ENCODE measurements at places on chromosomes 2 and 18. TPM values are rescaled to one million over a fixed set of nuclear protein-coding genes. Genes with fewer than 3 reads are reported as not detected.

DNA sequence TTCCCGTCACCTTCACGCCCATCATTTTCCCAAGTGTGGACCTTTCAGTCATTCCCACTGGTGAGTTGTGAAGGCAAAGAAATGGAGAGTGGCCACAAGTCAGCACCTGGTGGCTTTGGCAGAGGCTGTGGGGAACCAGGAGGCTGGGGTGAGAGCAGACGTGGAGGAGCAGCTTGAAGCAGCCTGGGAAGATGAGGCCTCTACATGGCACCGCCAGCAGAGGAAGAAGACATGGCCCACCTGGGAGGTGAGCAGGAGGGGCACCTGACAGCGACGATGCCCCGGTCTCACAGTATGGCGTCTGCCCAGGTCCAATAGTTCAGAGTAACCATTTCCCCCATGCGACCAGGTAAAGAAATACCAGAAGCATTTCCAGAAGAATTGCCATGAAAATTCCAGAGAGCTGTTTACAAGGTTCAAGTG, 69.0 kb downstream of the TPO start:
- ATAC-seq = no peak
- H3K27ac ChIP-seq = no peak overlapping the region
- no peaks in the 10 kb centered on the region for H3K27me3 ChIP-seq
- no peaks in the 10 kb centered on the region for H3K36me3 ChIP-seq

DNA sequence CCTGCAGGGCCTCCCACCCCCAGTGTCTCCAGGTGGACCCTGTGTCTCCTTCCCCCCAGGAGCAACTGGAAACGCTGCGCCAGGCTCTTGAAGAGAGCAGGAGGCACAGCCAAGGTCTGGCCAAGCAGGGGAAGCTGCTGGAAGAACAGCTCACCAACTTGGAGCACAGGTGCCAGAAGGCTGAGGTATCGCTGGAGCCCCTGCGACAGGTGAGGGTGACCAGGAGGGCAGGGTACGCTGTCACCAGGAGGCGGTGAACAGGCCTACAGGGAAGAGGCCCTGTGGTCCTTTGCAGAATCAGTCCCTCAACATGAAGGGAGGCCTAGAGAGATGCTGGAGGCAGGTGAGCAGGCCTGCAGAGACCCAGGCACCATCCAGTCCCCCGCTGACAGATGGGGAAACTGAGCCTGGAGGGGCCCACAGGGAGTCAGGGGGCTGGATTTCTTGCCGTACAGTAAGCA, 15.6 kb upstream of the SNED1 start:
- H3K4me1 ChIP-seq = no peaks in the 10 kb centered on the region
- no peak overlapping the region for H3K27ac ChIP-seq
- no peaks in the 10 kb centered on the region for H3K36me3 ChIP-seq
- no peaks in the 10 kb centered on the region for H3K27me3 ChIP-seq

DNA sequence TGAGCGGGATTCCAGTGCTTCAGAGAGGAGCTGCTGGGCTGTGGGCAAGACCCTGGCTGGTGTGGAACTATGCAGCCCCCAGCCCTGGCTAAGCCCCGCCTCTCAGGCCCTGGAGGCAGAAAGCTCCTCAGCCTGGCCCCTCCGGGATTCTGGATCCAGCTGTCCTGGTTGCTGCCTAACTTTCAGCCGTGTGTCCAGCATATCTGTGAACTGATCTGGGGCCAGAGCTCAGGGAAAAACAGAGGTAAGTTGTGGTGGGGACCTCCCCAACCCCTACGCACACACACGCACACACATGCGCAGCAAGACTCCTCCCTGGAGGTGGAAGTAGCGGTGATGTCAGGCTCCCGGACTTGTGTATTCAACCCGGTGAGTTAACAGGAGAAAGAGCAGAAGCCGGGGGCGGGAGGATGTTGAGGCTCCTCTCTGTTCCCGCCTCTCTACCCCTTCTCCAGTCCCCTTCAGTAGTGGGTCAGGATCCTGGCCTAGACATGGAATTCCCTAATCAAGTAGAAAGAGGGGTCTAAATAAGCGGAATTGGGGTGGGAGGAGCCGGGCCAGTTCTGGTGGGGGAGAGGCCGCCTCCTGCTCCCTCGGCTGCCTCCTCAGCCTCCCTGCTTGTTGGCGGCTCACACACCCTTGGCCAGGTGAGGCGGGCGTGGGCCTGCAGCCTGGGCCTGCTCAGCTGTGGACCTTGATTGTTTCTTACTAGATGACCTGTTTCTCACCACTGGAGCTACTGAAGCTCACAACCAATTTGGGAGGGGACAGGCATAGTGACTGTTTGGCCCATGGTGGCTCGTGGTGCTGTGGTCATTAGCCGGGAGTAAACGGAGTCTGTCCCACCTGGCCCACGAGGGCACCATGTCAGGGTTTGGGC, 33.4 kb downstream of the SIX2 start:
- no peaks in the 10 kb centered on the region for H3K36me3 ChIP-seq
- ATAC-seq = peak; percentile 74
- no peak overlapping the region for H3K27ac ChIP-seq
- H3K4me3 ChIP-seq = peak overlapping the region; percentile 37
- H3K27me3 ChIP-seq = peaks cover 19% of the 10 kb centered on the region

DNA sequence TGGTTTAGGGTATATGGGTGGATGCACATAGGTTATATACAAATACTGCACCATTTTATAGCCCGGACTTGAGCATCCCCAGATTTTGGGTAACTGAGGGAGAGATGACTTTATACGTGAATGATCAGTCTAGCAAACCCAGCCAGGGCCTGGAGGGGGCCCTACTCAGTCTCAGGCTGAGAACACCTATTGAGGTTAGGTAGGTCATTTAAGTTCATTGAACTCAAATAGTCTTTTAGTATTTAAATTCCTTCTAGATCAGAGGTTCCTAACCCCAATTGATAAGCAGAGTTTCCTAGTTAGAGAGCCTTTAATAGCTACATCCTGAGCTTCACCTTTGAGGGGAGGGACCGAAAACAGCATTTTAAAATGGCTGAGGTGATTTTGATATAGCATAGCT, 487.0 kb downstream of the DCC start:
- H3K27me3 ChIP-seq = no peaks in the 10 kb centered on the region
- H3K4me3 ChIP-seq = no peak overlapping the region
- H3K27ac ChIP-seq = no peak overlapping the region
- H3K4me1 ChIP-seq = no peaks in the 10 kb centered on the region

DNA sequence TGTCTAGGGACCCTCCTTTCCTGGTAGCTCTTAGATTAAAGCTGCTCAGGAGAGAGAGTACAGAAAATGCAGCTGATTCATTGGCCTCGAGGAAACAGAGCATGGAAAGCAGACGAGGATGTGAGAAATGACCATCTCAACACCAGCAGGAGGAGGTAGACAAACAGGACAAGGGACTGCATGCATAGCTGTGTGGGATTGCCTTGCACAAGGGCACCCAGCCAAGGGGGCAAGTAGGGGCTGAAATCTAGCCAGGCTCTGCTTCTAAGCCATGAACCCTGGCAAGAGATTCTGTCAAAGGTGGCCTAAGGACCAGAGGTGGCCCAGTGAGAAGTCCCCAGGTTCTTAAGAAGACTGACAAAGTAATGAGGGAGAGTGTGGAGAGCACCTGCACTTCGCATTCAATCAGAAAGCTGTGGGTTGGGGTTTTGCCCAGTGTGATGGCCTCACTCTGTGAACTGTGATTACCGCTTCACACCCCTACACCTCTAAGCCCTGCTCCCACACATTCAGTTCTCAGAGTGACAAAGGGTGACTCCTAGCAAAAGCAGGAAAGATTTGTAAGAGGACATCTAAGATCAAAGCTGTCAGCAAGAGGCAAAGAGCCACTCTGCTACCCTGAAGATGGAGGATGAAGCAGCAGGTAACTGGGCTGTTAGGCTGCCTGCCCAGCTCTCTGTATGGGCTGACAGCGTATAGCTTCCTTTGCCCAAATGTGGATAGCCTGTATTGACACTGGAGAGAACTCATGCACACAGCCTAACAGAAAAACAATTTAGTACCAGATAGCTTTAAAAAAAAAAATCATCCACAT, 151.3 kb upstream of the PELI1 start:
- peak overlapping the region; percentile 45 for H3K4me3 ChIP-seq
- H3K27me3 ChIP-seq = peaks cover 3% of the 10 kb centered on the region
- H3K27ac ChIP-seq = peak overlapping the region; percentile 62
- no peaks in the 10 kb centered on the region for H3K36me3 ChIP-seq
- ATAC-seq = peak; percentile 98

- H3K27ac ChIP-seq = no peak overlapping the region
- no peaks in the 10 kb centered on the region for H3K4me1 ChIP-seq
- ATAC-seq = no peak
- no peaks in the 10 kb centered on the region for H3K36me3 ChIP-seq
- no peak overlapping the region for H3K4me3 ChIP-seq
- peaks cover 6% of the 10 kb centered on the region for H3K27me3 ChIP-seq
These were observed 240.6 kb upstream of the CWC22 start for GRCh38 chr2:180247658-180248057.

DNA sequence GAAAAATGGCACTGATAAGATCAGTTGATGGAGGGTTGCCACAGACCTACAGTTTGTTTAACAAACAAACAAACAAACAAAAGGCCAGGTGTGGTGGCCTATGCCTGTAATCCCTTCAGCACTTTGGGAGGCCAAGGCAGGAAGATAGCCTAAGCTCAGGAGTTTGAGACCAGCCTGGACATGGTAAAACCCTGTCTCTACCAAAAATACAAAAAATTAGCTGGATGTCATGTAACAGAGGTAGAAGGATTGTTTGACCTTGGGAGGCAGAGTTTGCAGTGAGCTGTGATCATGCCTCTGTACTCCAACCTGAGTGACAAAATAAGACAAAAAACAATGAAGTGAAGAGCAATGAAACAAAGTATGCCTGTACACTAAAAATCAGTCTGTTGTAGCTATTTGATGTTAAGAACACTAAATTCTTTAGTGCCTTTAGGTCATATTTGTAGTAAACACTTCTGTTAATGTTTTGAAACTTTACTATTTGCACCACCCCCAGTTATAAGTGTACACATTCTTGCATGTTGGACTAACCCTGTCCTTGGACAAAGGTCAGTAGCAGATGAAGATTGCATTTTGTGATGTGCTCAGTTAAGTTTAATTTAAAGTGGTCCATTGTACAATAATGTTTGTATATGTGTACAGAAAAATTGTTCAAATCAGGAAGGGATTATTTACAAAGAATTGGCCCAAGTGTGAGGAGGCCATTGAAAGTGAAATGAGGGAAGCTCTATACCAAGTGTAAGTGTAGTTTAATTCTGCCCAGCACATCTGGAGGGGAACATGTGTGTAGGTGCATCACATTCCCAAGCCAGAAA, 73.9 kb downstream of the KYNU start:
- H3K36me3 ChIP-seq = no peaks in the 10 kb centered on the region
- no peak for ATAC-seq
- H3K4me1 ChIP-seq = no peaks in the 10 kb centered on the region
- peaks cover 8% of the 10 kb centered on the region for H3K27me3 ChIP-seq

DNA sequence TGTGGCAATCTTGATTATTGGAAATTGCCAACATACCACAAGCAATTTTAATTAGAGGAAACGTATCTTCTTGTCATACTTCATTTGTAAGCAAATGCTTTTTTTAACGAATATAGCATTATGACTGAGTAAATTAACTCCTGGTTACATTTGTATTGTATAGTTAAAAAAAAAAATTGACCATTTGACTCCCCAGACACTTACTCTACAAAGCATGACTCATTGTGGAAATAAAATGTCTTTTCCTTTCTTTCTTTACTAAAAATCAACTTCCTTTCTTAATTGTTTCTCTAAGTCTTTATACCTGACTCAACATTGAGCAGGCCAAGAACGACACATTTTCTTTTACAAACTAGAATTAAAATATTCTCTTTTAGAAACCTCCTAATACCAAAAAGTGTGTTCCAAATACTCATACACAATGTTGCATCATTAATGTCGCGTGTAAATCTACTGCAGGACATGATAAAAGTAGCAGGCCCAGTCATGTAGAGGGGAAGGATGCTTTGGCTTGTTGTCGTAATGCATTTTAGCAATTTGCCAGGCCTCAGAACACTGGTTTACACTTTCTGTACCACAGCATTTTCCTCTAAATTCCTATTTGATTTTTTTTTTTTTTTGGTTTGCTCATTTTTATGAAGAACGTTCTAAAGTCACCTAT, 349.6 kb upstream of the KCNH7 start:
- H3K4me3 ChIP-seq = no peak overlapping the region
- no peaks in the 10 kb centered on the region for H3K4me1 ChIP-seq
- no peaks in the 10 kb centered on the region for H3K27me3 ChIP-seq
- ATAC-seq = no peak
- no peaks in the 10 kb centered on the region for H3K36me3 ChIP-seq

DNA sequence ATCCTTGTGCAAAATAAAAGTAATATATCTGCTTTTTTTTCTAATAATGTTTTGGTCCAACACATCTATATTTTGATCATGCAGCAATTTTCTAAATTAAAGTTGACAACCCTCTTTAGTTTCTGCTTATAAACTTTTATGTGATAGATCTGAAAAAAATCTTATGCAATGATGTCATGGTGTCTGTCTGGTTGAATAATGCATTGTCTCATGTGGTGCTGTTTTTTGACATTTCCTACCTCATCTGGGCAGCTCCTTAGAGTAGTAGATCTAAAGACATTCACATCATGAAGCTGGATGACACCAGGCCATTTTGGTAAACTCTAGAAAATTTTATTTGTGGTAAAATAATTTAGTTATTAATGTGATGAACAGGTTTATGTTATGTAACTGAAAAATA, 106.8 kb upstream of the FN1 start:
- no peaks in the 10 kb centered on the region for H3K4me1 ChIP-seq
- ATAC-seq = no peak
- H3K27me3 ChIP-seq = peaks cover 4% of the 10 kb centered on the region
- no peaks in the 10 kb centered on the region for H3K36me3 ChIP-seq

The HAAO gene
- 0.98 TPM for total RNA-seq

- no peak overlapping the region for H3K27ac ChIP-seq
- peaks cover 7% of the 10 kb centered on the region for H3K4me1 ChIP-seq
- no peaks in the 10 kb centered on the region for H3K36me3 ChIP-seq
- no peaks in the 10 kb centered on the region for H3K27me3 ChIP-seq
- ATAC-seq = no peak
These were observed 238.3 kb downstream of the LOXHD1 start for GRCh38 chr18:46418663-46419260.

The PLCD4 gene
- 0.52 TPM for total RNA-seq

- no peak for ATAC-seq
- H3K27ac ChIP-seq = no peak overlapping the region
- no peak overlapping the region for H3K4me3 ChIP-seq
- no peaks in the 10 kb centered on the region for H3K4me1 ChIP-seq
- H3K36me3 ChIP-seq = no peaks in the 10 kb centered on the region
- no peaks in the 10 kb centered on the region for H3K27me3 ChIP-seq
These were observed 213.6 kb downstream of the ZRANB3 start for GRCh38 chr2:135317375-135317774.

DNA sequence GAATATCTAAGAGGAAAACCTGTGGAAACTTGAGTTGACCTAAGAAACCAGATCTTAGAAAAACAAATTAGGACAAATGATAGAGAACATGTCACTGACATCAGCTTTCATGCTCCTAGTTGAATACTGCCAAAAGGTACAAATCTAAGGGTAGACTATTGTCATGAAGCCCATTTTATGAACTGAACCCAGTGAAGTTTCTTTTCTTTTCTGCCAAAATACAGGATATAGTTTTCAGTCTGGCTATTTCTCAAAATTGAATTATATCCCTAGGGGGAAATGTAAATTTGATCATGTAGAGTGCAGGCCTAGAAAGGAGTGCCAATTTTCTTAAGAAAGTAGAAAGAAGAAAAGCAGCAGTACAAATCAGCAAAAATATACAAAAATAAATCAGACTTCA, 46.6 kb downstream of the FSIP2 start:
- H3K36me3 ChIP-seq = no peaks in the 10 kb centered on the region
- H3K4me3 ChIP-seq = no peak overlapping the region
- ATAC-seq = no peak

The NIF3L1 gene
- 16.9 TPM for total RNA-seq

GRCh38 chr2:98479959-98480524, 35.4 kb downstream of the INPP4A start:
- no peaks in the 10 kb centered on the region for H3K36me3 ChIP-seq
- H3K27ac ChIP-seq = peak overlapping the region; percentile 82
- H3K27me3 ChIP-seq = no peaks in the 10 kb centered on the region
- ATAC-seq = peak; percentile 50
- H3K4me1 ChIP-seq = peaks cover 80% of the 10 kb centered on the region

All from activated T-helper 17 cell treated with anti-CD3 and anti-CD28 coated beads, Interleukin-2, amount 50 U/mL, for 72 hours (primary cell).